ENCODE measurements at places on chromosomes 11 and 22. TPM values are rescaled to one million over a fixed set of nuclear protein-coding genes. Genes with fewer than 3 reads are reported as not detected.
A peak's percentile ranks its signal among the peaks of the same experiment; 100 is the strongest.

Gene NRIP3
- total RNA-seq: 3.4 TPM

- H3K36me3 ChIP-seq: no peaks in the 10 kb centered on the region
- H3K4me1 ChIP-seq: peaks cover 5% of the 10 kb centered on the region
- no peak overlapping the region for H3K27ac ChIP-seq
- H3K27me3 ChIP-seq: no peaks in the 10 kb centered on the region
- no peak for DNase-seq
These were observed 203.4 kb downstream of the TBC1D22A start for GRCh38 chr22:46965555-46966494.

DNA sequence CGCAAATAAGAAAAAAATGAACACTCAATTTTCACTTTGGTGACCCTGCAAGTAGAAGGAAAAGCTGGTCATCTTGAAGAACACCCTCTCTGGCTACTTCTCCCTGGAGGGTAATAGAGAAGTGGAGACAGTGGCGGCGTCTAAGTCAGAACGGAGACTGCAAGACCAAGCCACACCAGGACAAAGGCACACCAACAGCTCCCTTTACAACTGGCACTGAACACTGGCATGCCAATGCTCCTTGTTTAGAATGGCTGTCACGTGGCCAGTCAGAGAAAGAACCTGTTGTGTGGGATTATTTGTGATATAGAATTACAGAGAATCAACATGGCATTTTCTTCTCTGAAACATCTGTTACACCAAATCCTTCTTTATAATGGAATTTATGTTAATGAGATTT, 61.3 kb upstream of the YPEL1 start:
- no peak overlapping the region for H3K4me3 ChIP-seq
- DNase-seq: peak; percentile 30
- peaks cover 31% of the 10 kb centered on the region for H3K36me3 ChIP-seq
- peak overlapping the region; percentile 67 for H3K27ac ChIP-seq

- no peak overlapping the region for H3K4me3 ChIP-seq
- H3K27ac ChIP-seq: no peak overlapping the region
- no peaks in the 10 kb centered on the region for H3K4me1 ChIP-seq
These were observed 21.8 kb upstream of the EIF3M start for GRCh38 chr11:32561835-32562234.

DNA sequence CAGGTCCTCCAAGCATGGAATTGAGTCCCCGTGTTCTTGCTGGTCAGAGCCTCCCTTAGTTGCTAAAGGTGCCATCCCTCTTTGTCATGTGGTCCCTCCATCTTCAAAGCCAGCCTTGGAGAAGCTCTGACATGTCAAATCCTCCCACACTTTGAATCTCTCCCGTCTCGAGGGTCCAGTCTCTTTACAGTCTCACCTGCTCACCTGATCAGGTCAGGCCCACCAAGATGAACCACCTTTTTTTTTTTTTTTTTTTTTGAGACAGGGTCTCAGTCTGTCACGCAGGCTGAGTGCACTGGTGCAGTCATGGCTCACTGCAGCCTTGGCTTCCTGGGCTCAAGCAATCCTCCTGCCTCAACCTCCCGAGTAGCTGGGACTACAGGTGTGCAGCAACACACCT, 100.3 kb upstream of the PRR5 start:
- peaks cover 9% of the 10 kb centered on the region for H3K27me3 ChIP-seq
- no peak for DNase-seq
- no peak overlapping the region for H3K27ac ChIP-seq
- no peaks in the 10 kb centered on the region for H3K36me3 ChIP-seq
- H3K4me3 ChIP-seq: no peak overlapping the region

DNA sequence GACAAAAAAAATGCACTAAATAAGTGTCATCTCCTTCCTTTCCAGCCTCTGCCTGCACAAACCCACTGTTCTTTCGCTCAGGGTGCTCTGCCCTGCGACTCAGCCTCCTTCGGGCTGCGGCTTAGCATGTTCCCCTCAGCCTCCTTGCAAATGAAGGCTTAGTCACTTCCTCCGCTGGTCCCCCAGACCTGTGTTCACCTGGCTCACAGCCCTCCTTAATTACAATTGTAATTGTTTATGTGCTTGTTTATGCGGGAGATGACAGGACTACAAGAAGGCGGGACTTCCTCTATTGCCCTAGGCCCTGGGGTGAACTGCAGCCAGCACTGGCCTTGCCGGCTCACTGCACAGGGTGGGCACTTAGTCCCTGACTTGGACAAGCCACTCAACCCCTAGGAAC, 303.6 kb downstream of the KIRREL3 start:
- H3K4me3 ChIP-seq: no peak overlapping the region
- H3K4me1 ChIP-seq: no peaks in the 10 kb centered on the region
- no peak overlapping the region for H3K27ac ChIP-seq
- no peaks in the 10 kb centered on the region for H3K27me3 ChIP-seq

Gene HORMAD2
- total RNA-seq: not detected

DNA sequence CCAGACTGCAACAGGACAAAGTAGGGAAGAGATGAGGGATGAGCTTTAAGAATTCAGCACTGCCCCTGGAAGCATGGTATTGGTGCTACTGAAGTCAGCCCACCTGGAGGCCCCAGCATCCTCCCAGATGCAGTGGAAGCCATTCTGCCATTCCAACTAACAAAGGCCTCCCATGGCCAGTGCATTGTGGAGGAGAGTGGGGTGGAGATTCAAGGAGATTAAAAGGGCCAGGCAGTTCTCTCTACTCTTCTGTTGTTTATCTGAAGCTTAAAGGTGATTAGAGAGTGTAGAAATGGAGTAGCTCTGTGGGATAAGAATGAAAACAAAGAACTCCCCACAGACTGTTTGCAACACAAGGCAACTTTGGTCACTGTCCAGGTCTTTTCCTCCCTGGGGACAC, 24.1 kb upstream of the TSKU start:
- no peak overlapping the region for H3K27ac ChIP-seq
- no peaks in the 10 kb centered on the region for H3K27me3 ChIP-seq
- no peaks in the 10 kb centered on the region for H3K36me3 ChIP-seq
- H3K4me3 ChIP-seq: no peak overlapping the region
- peaks cover 9% of the 10 kb centered on the region for H3K4me1 ChIP-seq
- no peak for DNase-seq

DNA sequence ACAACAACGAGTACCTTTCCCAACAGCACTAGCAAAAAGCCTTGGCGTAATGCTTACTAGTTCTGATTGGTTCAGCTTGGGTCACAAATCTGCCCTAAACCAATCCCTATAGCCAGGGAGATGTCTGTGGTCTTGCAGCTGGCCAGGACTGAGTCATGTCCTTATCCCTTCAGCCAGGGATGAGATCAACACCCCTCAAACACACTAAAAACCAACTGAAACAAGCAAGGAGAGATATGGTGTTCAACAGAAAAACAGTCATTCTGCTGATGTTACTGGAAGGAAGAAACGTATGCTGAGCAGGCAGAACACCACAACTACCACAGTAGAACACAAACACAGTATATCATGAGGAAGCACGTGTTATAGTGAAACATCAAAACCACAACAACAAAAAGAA, 375.6 kb downstream of the LARGE1 start:
- no peak overlapping the region for H3K27ac ChIP-seq
- peaks cover 24% of the 10 kb centered on the region for H3K4me1 ChIP-seq
- no peaks in the 10 kb centered on the region for H3K27me3 ChIP-seq

DNA sequence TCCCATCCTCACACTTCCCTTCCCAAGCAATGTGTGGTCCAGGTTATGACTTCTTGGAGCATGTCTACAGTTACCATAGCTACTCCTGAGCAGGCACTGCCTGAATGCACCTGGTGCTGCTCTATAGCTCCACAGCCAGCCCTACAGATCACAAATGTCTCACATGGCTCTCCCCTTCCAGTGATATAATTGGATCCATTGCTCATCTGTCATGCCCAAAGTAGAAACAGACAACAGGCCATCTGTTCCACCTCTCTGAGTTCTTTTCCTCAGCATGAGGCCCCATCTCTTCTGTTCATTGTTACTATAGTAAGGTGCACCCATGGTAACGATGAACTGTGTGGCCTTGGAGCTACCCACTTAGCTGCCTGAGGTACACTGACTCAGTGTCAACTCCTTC, 320.3 kb upstream of the ZC3H12C start:
- no peak overlapping the region for H3K4me3 ChIP-seq
- H3K27me3 ChIP-seq: no peaks in the 10 kb centered on the region
- no peak for DNase-seq
- no peak overlapping the region for H3K27ac ChIP-seq

Data from gastrocnemius medialis (tissue), 4 donors.